Activated CD8-positive, alpha-beta memory T cell treated with anti-CD3 and anti-CD28 coated beads, Interleukin-2, amount 50 U/mL, for 4 hours (primary cell): ENCODE measurements at places on chromosomes 13 and 19.

- DNase-seq = no peak
Observed at GRCh38 chr19:49081273-49081672, 4.0 kb upstream of the SNRNP70 start.

- DNase-seq = no peak
Observed at GRCh38 chr19:4609878-4610511, 29.3 kb upstream of the TNFAIP8L1 start.

GRCh38 chr19:871446-872265 lies 12.2 kb downstream of the CFD start:
- no peak for DNase-seq

DNA sequence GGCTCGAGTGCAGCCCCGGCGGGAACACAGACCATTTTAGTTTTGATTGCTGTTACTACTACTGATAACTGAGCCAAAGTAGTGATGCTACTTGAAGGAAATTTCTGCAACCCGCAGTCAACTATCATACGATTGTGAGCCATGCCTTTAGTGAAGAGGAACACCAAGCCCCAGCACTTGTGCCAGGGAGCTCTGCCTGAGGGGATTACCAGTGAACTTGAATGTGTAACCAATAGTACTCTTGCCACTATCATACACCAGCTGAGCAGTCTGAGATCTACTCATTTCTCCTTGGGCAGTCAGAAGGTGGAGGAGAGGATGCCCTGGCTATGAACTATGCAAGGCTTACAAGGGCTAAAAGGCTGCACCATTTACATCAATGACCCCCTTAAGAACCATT lies 49.0 kb upstream of the N4BP2L1 start:
- no peak for DNase-seq

DNA sequence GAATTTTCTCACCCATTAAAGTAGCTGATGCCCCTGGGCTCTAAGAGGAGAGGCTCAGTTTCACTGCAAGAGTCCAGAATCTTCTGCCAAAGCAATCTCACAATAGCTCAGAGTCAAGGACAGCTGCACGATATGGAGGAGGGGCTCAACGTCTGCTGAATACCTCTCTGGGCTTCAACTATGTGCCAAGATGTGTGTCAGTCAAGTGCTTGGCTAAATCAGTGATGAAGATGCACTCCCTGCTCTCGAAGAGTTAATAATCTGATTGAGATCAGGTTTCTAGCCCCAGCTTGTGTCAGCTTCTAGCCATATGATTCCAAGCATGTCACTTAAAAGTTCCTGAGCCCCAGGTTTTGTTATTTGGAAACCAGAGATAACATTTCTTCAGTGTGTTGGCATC lies 46.8 kb downstream of the KLF12 start:
- no peak for DNase-seq

DNA sequence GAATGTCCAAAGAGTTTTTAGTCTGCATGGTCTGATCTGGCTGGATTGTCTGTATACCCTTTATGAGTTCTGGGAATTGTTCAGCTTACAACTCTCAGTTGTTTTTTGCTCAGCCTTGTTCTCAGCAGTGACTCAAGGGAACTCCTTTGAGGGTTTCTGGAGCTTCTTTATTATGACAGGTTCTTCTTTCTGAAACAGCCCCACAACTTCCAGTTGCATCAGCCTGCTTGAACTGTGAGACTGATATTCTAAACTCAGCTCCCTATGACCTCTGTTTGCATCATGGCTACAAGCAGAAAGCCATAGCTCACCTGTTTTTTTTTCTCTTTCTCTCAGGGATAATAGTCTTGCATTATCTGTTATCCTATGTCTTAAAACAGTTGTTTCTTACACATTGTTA lies 85.0 kb downstream of the TDRD3 start:
- DNase-seq = no peak

DNA sequence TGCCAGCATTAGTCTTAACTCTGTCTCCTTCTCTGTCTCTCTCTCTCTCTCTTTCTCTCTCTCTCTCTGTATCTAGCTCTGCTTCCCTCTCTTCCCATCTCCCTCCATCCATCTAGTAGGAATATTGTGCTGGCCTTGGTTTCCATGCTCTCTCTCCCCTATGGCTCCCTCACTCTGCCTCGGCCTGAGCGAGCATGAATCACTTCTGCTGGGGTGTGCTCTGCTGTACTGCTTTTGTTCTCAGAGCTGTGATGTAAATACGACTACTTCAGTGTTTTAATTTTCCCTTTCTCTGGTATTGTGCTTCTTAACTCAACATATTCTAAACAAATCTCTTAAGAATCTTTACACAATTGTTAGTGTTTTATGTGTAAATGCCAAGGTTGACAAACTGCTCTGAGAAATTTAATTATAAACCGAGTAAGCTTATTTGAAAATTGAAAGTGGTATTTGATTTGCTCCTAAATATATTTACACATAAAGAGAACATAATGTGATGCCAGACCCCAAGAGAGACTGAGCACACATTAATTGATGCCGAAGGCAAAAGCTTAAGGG lies 211.5 kb upstream of the KL start:
- DNase-seq = no peak

- DNase-seq = no peak
Observed at GRCh38 chr19:18908917-18909619, 10.1 kb downstream of the COPE start.

DNA sequence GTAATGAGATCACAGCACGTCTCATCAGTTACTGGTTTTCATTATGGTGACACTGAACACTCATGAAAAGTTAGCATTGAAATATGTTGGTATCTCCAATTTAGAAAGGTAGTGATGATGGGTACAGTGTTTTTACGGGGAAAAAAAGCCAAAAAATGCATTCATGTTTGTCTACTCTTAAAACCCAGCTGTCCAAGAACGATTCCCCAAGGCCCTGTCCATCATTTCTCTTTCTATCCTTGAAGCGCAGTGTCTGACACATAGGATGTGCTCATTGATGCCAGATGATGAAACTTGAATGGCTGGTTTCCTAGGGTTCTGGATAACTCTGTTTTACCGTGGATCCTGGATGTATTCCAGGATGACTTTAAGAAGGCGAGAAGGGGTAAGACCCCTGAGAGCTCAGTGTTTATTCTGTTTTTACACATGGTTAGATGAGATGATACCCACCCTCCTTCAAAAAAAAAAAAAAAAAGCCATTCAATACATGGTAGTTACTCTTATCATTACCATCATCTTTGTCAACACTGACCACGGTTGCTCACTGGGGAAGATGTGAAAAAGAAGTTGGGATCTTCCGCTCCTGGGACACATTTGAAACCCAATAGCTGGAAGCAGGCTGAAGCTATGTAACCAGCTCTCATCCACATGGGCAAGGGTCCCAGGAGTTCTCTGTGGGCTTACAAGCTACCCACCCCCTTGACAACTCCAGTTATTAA lies 22.5 kb downstream of the SERP2 start:
- no peak for DNase-seq

DNA sequence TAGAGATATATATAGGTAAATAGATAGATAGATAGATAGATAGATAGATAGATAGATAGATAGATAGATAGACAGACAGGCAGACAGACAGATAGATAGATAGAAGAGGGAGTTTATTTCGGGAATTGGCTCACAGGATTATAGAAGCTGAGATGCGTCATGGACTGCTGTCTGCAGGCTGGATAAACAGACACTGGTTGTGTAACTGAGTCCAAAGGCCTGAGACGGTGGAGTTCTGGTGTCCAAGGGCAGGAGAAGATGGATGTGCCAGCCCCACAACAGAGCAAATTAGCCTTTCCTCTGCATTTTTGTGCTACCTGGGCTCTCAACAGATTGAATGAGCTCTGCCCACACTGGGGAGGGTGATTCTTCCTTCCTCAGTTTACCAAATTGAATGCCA lies 2.7 kb downstream of the CYP4F3 start:
- DNase-seq = no peak

DNA sequence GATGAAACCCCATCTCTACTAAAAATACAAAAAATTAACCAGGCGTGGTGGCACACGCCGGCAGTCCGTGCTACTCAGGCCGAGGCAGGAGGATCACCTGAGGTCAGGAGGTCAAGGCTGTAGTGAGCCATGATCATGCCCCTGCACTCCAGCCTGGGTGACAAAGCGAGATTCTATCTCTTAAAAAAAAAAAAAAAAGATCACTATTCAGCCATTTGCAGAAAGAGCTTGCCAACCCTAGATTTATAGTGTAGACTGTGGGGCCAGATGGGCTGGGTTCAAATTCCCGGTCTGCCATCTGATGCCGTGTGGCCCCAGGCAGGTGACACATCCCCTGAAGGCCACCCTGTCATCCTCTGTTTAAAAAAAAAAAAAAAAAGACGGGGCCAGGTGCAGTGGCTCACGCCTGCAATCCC lies 28.9 kb downstream of the SMIM24 start:
- DNase-seq = no peak

DNA sequence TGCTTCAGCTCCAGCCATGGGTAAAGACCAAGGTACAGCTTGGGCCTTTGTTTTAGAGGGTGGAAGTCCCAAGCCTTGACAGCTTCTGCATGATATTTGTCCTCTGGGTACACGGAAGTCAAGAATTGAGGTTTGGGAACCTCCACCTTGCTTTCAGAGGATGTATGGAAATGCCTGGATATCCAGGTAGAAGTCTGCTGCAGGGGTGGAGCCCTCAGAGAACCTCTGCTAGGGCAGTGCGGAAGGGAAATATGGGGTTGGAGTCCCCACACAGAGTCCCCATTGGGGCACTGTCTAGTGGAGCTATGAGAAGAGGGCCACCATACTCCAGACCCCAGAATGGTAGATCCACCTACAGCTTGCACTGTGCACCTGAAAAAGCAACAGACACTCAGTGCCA lies 23.0 kb upstream of the MYO16 start:
- no peak for DNase-seq

- DNase-seq = no peak
Observed at GRCh38 chr13:112868308-112868707, 100.7 kb upstream of the MCF2L start.

DNA sequence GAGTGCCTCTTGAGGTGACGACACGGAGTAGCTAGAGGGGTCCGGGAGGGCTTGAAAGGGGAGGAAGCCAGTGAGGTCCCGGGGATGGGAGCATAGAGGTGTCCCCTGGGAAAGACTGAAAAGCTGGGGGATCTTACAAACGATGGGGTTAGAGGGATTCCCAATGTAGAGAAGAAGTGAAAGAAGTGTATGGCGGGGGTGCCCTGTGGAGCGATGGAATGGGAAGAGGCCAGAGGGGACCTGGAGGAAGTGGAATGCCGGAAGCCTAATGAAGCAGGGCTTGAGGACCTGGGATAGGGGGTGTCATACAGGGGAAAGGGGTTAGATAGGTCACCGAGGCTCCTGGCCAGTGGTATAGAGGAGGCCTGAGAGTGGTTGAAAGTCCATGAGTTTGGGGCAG lies 580 bp downstream of the AP2A1 start:
- DNase-seq = no peak

GRCh38 chr19:35310811-35311465 lies 18.0 kb upstream of the CD22 start:
- DNase-seq = no peak

DNA sequence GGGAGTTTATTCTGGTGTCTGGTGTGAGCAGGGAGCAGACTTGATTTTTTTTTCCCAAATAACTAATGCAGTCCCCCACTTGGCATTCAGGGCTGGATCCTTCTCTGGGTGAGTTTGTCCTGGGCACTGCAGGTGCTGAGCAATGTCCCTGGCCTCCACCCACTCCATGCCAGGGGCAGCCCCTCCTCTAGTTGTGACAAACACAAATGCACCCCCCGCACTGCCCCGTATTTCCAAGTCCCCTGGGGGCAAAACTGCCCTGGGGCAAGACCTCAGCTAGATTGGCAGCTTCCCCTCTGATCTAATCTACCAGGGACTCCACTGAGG lies 6.4 kb downstream of the MOB3A start:
- no peak for DNase-seq

- peak; percentile 61 for DNase-seq
Observed at GRCh38 chr19:13207846-13208671, 57.8 kb downstream of the IER2 start.

DNA sequence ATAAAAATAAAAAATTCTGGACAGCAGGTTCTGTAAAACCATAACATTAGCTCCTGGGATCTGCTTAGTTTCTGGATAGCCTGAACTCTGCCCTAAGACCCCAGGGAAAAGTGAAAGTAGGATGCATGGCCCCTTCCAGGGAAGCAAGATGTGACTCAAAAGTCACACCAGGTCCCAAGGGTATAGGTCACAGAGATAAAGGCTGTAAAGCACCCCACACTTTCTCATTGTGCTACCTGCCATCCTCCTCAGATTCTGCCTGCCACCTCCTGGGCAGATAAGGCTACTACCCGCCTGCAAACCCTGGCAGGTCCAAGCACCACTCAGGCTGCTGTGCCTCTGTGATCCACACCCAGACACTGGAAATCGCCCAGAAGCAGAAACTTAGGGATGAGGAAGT lies 20.6 kb downstream of the FFAR2 start:
- peak; percentile 65 for DNase-seq

GRCh38 chr13:97321101-97321500 lies 99.0 kb downstream of the MBNL2 start:
- no peak for DNase-seq

DNA sequence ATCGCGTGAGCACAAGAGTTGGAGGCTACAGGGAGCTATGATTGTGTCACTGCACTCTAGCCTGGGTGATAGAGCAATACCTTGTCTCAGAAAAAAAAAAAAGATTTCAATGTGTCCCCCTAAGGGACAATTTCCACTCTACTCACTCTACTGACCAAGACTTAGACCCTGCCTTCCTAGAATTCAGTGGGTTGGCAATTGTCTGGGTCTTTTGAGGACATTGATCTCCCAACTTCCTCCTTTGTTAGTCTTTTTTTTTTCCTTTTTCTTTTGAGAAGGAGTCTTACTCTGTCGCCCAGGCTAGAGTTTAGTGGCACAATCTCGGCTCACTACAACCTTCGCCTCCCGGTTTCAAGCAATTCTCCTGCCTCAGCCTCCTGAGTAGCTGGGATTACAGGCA lies 2.2 kb downstream of the SPTBN4 start:
- no peak for DNase-seq

DNA sequence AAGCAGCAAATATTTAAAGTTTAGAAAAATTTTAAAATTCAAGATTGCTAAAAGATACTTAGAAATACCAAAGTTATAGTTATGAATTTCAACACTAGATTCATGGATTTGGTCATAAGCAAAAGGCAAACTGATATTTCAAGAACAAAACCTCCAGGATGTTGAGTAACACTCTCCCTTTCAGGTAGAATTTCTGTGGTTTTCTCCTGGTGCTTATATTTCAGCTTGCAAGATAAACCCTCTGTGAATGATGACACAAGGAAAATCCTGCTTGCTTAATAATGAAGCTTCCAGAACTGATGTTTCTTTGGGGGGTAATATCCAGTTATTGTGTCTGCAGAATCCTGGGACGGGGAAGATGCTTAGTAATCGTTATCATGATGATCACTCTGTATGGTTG lies 320.3 kb upstream of the EDNRB start:
- no peak for DNase-seq

DNA sequence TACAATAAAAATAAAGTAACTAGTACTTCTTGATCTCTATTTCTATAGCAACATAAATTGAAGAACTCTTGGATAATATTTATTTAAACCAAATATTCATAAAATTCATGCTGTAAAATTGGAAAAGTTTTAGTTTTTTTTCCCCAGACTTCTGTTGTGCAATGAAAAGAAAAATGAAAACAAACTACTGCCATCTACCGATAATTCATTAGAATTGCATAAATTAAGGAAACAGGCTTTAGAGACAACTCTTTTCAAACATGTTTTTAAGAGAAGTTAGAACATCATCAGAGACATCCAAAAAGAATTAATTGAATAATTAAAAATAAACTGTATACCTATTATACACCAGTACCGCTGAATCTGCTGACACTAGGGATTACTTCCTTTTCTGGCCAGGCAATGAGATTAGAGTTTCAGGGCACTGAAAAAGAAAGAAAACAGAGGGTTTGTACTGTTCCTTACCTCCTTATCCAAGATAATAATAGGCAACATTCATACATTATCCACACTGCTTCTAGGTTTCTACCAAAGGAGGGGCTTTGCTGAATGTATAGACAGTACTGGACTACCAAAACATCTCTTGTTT lies 4.9 kb downstream of the CCDC122 start:
- no peak for DNase-seq
